Pancreas (tissue), 10 donors: ENCODE measurements at places on chromosomes 11 and 22. TPM values are rescaled to one million over a fixed set of nuclear protein-coding genes. Genes with fewer than 3 reads are reported as not detected.

- no peaks in the 10 kb centered on the region for H3K36me3 ChIP-seq
- H3K27me3 ChIP-seq = no peaks in the 10 kb centered on the region
- H3K4me1 ChIP-seq = no peaks in the 10 kb centered on the region
- H3K4me3 ChIP-seq = no peak overlapping the region
- DNase-seq = no peak
- H3K27ac ChIP-seq = no peak overlapping the region
Measured at GRCh38 chr11:120249279-120250262, 9.6 kb downstream of the POU2F3 start.

DNA sequence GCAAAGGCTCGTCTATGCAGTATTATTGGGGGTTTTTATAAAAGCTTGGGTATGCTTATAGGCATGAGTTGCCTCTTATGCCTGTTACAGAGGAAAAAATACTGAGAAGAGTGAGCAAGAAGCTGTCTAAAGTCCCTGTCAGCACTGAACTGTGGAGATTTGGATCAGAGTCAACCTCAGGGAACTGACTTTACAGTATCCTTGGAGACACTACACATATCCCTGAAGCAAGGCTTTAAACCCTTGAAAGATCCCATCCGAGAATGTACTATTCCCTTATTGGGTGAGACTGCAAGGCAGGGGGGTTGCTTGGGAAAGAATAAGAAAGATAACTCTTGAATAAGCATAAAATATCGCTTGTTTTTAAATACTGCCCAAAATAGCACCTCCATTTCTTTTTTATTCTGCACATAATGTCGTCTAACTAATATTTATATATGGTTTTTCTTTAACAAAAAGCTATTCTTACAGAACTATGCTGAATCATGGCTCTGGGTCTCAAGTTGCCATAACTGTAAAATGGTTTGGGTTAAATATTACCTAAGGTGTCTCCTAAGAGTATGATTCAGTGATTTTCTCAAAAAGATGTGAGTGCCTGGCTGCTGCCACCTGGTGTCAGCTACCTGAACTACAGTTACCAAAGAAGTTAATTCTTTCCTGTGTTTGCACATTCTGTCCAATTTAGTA is 1062.8 kb downstream of the DLG2 start:
- H3K36me3 ChIP-seq = no peaks in the 10 kb centered on the region
- H3K4me1 ChIP-seq = no peaks in the 10 kb centered on the region
- DNase-seq = peak; percentile 29
- H3K27me3 ChIP-seq = no peaks in the 10 kb centered on the region
- H3K27ac ChIP-seq = no peak overlapping the region

- no peak overlapping the region for H3K4me3 ChIP-seq
- no peaks in the 10 kb centered on the region for H3K36me3 ChIP-seq
- H3K4me1 ChIP-seq = no peaks in the 10 kb centered on the region
Measured at GRCh38 chr11:1782831-1783724, 19.4 kb upstream of the CTSD start.

Gene PHOX2A
- total RNA-seq = not detected

- no peak overlapping the region for H3K4me3 ChIP-seq
- no peaks in the 10 kb centered on the region for H3K27me3 ChIP-seq
- no peaks in the 10 kb centered on the region for H3K4me1 ChIP-seq
- no peak overlapping the region for H3K27ac ChIP-seq
- no peak for DNase-seq
Measured at GRCh38 chr11:127443297-127443696, 442.7 kb upstream of the KIRREL3 start.

Gene C1QTNF6
- 8.0 TPM for total RNA-seq

GRCh38 chr11:60345489-60345888 is 18.4 kb downstream of the MS4A6E start:
- DNase-seq = peak; percentile 36
- no peaks in the 10 kb centered on the region for H3K36me3 ChIP-seq
- H3K4me3 ChIP-seq = no peak overlapping the region
- no peaks in the 10 kb centered on the region for H3K27me3 ChIP-seq
- no peaks in the 10 kb centered on the region for H3K4me1 ChIP-seq

Gene OR4C5
- total RNA-seq = not detected

DNA sequence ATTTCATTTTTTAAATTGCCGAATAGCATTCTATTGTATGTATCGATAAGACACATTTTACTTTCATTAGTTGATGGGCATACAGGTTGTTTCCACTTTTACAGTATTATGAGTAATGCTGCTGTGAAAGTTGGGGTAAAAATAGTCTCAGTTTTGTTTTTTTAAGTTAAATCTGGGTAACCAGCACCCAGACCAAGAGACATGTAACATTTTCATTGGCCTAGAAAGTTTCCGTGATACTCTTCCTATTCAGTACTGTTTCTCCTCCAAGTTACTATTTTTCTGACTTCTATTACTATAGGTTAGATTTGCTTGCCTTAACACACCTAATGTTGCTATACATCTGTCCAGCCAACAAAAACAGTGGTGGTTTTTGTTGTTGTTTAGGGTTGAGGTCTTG is 12.3 kb downstream of the IPO7 start:
- no peak for DNase-seq
- H3K4me3 ChIP-seq = no peak overlapping the region
- no peak overlapping the region for H3K27ac ChIP-seq
- no peaks in the 10 kb centered on the region for H3K4me1 ChIP-seq

DNA sequence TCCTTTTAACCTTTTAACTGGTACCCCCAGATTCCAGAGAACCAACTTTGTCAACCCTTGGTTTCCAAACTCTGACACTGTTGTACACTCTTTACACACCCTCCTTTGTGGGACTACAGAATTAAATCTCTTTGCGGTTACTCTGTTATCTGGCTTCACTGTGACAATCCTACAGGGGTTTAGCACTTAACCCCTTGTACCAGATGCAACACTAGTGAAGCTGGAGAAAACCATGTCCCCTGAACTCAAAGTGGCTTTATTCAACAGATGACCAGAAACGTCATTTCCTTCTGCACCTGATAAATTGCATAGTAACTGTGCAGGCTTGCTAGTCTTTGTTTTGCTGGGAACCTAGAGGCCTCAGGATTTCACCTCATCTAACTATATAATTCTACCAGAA is 5.6 kb upstream of the GAB2 start:
- DNase-seq = no peak
- no peak overlapping the region for H3K4me3 ChIP-seq
- H3K36me3 ChIP-seq = no peaks in the 10 kb centered on the region
- no peaks in the 10 kb centered on the region for H3K27me3 ChIP-seq
- H3K4me1 ChIP-seq = peaks cover 8% of the 10 kb centered on the region
- H3K27ac ChIP-seq = no peak overlapping the region

DNA sequence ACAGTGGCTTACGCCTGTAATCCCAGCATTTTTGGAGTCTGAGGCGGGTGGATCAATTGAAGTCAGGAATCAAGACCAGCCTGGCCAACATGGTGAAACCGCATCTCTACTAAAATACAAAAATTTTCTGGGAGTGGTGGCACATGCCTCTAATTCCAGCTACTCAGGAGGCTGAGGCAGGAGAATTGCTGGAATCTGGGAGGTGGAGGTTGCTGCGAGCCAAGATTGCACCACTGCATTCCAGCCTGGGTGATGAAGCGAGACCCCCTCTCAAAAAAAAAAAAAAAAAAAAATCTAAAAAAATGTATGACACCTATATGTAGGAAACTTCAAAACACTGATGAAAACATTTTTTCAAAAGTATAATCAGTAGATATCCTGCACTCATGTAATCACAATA is 242.7 kb upstream of the CHORDC1 start:
- H3K36me3 ChIP-seq = no peaks in the 10 kb centered on the region
- H3K4me1 ChIP-seq = no peaks in the 10 kb centered on the region
- H3K27me3 ChIP-seq = peaks cover 4% of the 10 kb centered on the region
- DNase-seq = no peak

DNA sequence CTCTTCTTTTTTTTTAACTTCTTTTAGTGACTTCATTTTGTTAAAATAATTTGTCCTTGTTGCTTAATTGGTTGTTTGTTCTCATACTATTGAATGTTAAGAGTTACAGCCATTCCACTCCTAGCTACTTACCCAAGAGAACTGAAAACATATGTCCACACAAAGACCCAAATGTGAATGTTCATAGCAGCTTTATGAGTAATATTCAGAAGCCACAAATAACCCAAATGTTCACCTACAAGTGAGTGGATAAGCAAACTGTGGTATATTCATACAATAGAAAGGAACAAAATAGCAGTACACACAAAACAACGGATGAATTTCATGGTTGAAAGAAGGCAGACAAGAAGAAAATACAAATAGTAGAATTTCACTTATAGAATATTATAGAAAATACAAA is 1.4 kb upstream of the OR4D11 start:
- no peak for DNase-seq
- H3K27ac ChIP-seq = no peak overlapping the region
- no peak overlapping the region for H3K4me3 ChIP-seq
- no peaks in the 10 kb centered on the region for H3K4me1 ChIP-seq

Gene MB
- total RNA-seq = 6.6 TPM

DNA sequence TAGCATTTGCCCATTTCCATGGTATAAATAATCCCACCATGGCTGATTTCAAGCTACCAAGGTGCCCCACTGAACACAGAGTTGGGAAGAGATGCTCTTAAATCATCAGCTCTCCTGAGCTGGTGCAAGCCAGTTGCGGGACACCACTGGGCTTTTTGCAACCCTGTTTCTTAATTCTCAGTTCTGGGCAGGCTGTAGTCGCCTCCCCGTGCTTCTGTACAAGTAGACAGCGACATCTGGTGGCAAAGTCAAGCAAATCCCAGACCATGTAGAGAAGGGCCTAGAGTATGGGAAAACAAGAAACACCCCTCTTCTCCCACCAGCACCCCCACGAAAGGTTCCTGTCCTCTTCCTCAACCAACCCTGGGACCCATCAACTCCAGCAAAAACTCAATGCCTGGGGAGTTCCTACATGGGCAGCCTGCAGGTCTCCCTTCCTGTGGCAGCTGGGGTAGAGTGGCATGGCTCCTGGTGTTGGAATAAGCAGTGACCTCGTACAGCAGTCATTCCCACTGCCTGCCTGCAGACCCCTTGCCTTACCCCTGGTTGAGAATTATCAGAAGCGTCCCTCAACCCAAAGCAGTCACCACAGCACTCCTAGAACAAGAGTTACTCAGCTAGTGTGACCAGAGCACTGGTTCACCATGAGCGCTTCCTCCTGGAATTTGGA is 68.4 kb downstream of the IGLL5 start:
- no peaks in the 10 kb centered on the region for H3K27me3 ChIP-seq
- DNase-seq = peak; percentile 46
- no peaks in the 10 kb centered on the region for H3K36me3 ChIP-seq
- no peaks in the 10 kb centered on the region for H3K4me1 ChIP-seq
- no peak overlapping the region for H3K4me3 ChIP-seq

Gene RAG1
- 0.79 TPM for total RNA-seq

GRCh38 chr11:112440518-112440917 is 179.9 kb upstream of the PLET1 start:
- H3K4me3 ChIP-seq = no peak overlapping the region
- no peaks in the 10 kb centered on the region for H3K36me3 ChIP-seq
- H3K27me3 ChIP-seq = no peaks in the 10 kb centered on the region
- no peaks in the 10 kb centered on the region for H3K4me1 ChIP-seq

Gene SAA4
- not detected for total RNA-seq

- H3K36me3 ChIP-seq = no peaks in the 10 kb centered on the region
- no peaks in the 10 kb centered on the region for H3K27me3 ChIP-seq
- H3K4me1 ChIP-seq = peaks cover 20% of the 10 kb centered on the region
- H3K4me3 ChIP-seq = peak overlapping the region; percentile 52
- H3K27ac ChIP-seq = peak overlapping the region; percentile 73
Measured at GRCh38 chr22:49971232-49972162, 10.9 kb downstream of the PIM3 start.

- H3K27me3 ChIP-seq = peaks cover 4% of the 10 kb centered on the region
- H3K4me3 ChIP-seq = no peak overlapping the region
- H3K36me3 ChIP-seq = no peaks in the 10 kb centered on the region
- DNase-seq = no peak
Measured at GRCh38 chr11:124919898-124920297, 848 bp downstream of the HEPN1 start.

DNA sequence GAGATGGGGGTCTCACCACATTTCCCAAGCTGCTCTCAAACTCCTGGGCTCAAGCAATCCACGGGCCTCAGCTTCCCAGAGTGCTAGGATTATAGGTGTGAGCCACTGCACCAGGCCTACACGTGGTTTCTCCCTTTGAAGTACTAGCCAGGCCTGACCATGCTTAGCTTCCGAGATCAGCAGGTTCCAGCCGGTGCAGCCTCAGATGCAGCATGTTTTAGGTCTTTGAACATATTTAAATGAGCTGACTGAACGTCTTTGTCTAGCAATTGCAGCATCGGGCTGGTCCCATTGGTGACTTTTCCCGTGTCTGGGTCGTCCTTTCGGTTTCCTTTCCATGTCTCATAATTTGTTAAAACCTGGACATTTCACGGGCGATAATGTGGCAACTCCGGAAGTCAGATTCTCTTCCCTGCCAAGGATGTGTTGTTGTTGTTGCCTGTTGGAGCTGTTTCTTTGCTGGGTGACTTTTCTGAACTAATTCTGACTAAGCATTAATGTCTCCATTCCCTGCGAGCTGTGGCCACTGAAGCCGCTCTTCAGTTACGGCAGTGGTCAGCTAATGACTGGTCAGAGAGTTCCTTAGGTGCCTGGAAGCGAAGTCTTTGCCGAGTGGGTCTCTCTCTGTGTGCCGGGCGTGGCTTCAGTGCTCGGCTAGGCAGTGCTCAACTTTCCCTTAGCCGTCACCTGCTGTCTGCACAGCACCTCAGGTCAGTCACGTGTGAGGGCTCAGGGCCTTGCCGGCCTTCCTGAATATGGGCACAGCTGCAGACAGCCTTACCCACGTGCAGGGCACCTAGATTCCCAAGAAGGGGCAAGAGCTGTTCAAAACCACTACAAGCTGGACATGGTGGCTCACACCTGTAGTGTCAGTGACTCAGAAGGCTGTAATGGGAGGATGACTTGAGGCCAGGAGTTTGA is 3.8 kb upstream of the CYP2D6 start:
- H3K4me1 ChIP-seq = no peaks in the 10 kb centered on the region
- no peak for DNase-seq
- H3K36me3 ChIP-seq = no peaks in the 10 kb centered on the region
- H3K27me3 ChIP-seq = no peaks in the 10 kb centered on the region
- no peak overlapping the region for H3K4me3 ChIP-seq

DNA sequence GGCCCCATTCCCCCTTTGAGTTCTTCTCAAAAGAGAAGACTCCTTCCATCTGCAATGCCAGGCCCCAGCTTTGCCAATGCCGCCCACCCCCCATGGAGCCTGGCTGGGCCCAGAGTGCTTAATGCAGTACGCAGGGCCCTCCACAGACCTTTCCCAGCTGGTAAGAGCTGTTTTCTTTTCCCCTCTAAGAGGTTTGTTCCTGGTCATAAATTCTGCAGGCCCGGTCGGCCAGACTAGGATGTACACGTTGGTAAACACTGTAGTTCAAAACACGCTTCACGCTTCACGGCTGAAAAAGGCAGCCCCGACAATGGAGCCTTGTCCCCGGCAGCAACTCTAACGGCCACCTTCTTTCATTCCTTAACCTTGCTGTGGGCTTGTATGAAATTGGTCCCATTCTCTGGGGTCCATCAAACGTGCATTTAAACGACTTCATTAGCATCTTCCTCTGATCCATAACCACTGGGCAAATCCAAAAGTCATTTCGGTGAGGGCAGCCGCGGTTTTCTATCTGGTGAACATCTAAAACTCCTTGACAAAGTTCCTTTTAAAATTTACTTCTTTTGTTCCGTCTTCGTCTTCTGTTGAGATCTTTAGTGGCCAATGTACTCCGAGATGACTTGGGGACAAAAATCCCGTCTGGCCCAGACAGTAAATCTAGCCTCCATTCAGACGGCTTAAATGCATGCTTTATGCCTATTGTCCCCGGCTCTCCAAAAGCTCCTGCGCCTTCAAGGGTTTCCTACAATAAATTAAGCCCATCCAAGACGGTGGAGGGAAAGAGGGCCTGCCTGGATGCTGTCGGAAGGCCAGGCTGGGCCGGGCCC is 60.0 kb upstream of the MYEOV start:
- no peaks in the 10 kb centered on the region for H3K36me3 ChIP-seq
- no peaks in the 10 kb centered on the region for H3K27me3 ChIP-seq
- no peaks in the 10 kb centered on the region for H3K4me1 ChIP-seq
- DNase-seq = peak; percentile 26
- no peak overlapping the region for H3K27ac ChIP-seq
- no peak overlapping the region for H3K4me3 ChIP-seq
